ENCODE measurements at places on chromosomes 5 and 9.

DNA sequence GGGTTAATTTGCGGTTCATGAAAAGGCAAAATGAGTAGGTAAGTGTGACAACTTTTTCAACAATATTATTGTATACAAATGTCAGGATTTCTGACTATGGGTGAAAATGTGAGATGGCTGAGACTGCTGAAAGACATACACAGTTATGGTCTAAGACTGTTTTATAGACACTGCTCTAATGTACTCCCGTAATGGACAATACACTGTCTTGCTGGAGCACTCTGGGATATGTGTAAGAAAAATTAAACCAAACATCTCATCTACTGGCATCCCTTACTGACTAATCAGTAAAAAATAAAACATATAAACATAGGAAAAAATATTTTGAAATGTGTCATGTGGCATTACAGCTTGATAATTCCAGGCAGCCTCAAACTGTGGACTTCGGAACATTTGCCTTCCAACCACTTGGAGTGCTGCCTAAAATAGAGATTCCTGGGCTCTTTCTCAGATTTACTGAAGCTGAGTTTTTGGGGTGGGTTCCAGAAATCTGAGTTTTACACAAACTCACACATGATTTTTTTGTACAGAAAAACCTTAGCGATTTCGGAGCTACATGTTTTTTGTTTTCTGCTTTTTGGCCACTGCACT is 233.9 kb upstream of the TBCA start:
- no peak for DNase-seq

GRCh38 chr5:56908942-56909293 is 478 bp upstream of the SETD9 start:
- DNase-seq = no peak

GRCh38 chr9:643966-644365 is 197.5 kb upstream of the DMRT1 start:
- no peak for DNase-seq

DNA sequence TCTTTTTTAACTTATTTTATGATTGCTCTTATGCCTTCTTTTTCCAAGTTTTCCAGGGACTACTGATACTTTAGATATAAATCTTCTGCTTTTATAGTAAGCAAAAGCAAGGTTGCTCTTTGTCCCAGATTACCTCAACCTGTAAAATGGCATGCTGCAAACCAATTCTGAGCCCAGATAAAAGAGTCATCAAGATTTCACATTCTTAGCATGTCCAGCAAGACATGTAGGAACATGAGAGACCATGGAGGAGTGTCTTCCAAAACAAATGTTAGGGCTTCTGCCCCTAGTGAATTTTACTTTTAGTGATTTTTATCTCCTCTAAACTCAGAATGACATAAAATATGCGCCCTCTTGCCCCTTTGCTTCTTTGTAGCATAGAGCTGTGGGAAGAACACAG is 7.0 kb upstream of the CDC20B start:
- no peak for DNase-seq

- no peak for DNase-seq
Measured at GRCh38 chr9:126721564-126721981, 83.3 kb upstream of the ZBTB43 start.

- DNase-seq = no peak
Measured at GRCh38 chr5:38048400-38048799, 208.6 kb upstream of the GDNF start.

- no peak for DNase-seq
Measured at GRCh38 chr5:40485021-40485998, 194.4 kb upstream of the PTGER4 start.

- no peak for DNase-seq
Measured at GRCh38 chr9:7844242-7844641, 44.7 kb upstream of the DMAC1 start.

- no peak for DNase-seq
Measured at GRCh38 chr5:6886866-6887265, 173.6 kb downstream of the TENT4A start.

- DNase-seq = no peak
Measured at GRCh38 chr5:165209101-165209727, 1703.8 kb downstream of the MAT2B start.

DNA sequence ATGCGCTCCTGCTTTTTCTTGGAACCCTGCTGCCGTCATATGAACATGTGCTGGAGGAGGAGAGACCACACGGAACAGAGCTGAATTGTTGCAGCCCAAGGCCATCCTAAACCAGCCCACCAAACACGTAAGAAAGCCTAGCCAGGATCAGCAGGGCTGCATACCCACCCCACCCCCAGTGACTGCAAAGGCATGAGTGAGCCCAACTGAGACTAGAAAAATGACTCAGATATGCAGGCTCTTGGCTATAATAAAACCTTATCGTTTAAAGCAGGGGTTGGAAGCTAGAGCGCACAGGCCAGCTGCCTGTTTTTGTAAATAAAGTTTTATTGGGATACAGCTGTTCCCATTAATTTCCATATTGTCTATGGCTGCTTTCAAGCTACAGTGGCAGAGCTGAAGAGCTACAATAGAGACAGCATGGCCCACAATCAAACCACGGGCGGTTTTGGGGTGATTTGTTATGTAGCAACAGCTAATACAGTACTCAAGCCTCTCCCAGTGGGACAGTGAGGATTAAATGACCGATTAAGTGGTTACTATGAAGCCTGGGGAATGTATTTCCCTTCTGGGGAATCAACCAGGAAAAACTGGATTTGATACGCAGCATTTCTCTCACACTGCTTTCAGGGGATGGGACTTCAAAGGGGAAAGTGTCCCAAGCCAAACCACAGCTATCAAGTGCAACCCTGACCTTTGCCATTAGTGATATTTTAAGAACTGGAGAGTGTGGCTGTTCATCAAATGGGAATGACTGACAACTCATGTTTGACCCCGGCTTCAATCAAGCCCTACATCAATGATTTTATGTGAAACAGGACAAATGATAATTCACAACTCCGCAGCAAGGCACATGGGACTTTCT is 6.3 kb downstream of the SHB start:
- DNase-seq = no peak

DNA sequence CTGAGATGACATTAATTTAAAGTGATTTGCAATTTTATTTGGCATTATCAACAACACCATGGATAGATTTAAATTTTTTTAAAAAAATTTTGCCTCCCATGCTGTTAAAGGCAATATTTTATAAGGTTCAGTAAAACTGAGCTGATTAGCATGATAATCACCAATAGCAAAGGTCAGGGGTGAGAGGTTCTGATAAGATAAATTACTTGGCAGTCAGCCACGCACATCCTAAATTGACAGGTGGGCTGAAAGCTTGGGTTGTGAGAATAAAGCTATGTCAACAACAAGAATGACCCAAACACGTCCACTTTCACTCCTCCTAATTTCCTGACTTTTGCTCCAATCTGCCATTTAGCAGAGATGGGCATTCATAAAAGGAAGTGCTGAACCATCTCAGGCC is 127.1 kb downstream of the LHFPL2 start:
- no peak for DNase-seq

- no peak for DNase-seq
Measured at GRCh38 chr9:106620866-106621265, 242.1 kb upstream of the ZNF462 start.

- no peak for DNase-seq
Measured at GRCh38 chr9:87620731-87621322, 105.1 kb upstream of the CTSL start.

DNA sequence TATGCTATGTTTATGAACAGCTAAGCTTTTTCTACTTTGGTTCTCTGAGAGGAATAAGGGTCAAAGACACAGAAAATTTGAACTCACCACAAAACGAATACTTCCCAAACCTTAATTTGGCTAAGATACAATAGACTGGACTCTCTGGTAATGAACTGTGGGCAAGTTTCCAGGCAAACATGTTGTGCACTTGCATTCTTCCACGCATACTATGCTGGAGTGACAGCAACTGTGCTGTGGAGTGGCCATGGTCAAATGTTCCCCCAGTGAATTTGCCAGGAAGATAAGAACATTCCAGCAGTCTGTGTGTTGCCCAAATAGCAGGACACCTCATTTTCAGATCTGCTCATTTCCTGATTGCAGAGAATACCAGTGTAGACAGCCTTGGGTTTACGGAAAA is 275.3 kb upstream of the IL12B start:
- no peak for DNase-seq

- DNase-seq = no peak
Measured at GRCh38 chr5:167953151-167953798, 338.2 kb upstream of the WWC1 start.

GRCh38 chr5:160245506-160246086 is 16.3 kb downstream of the FABP6 start:
- no peak for DNase-seq

DNA sequence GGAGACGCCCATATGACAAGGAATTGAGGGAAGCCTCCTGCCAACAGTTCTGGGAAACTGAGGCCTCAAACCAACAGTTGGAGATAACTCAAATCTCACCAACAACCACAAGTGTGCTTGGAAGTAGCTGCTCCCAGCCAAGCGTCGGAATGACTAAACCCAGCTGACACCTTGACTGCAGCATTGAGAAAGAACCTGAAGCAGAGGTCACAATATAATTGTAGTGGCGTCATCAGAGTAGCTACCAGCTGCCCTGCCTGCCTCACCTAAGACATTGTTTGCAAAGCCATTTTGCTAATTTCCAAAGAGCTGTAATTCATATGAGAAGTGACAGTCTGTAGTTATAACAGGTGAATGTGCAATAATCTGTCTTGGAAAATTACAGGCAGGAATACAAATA is 40.8 kb upstream of the ANKRD31 start:
- DNase-seq = no peak

GRCh38 chr5:35115920-35116319 is 68.2 kb upstream of the AGXT2 start:
- DNase-seq = no peak

GRCh38 chr5:74685979-74686631 is 1.1 kb downstream of the HEXB start:
- no peak for DNase-seq
